Right lung (tissue), 10 donors: ENCODE measurements at places on chromosomes 2 and 18. TPM values are rescaled to one million over a fixed set of nuclear protein-coding genes. Genes with fewer than 3 reads are reported as not detected.

DNA sequence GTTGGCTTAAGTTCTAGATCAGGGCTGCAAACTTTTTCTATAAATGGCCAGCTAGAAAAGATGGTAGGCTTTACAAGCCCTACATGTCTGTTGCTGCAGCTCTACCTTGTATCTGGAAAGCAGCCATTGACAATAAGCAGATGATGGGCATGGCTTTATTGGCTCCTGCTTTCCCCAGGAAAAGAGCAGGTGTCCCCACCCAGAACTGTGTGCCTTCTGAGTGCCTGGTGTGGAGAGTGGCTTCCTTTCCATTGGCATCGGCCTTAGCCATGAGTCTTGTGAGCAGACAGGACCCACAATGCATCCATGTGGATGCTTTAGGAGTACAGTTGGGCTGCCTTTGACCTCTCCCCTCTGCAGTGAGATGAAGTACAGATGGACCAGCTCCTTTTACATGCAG, 120.2 kb downstream of the CD8B2 start:
- DNase-seq: no peak

DNA sequence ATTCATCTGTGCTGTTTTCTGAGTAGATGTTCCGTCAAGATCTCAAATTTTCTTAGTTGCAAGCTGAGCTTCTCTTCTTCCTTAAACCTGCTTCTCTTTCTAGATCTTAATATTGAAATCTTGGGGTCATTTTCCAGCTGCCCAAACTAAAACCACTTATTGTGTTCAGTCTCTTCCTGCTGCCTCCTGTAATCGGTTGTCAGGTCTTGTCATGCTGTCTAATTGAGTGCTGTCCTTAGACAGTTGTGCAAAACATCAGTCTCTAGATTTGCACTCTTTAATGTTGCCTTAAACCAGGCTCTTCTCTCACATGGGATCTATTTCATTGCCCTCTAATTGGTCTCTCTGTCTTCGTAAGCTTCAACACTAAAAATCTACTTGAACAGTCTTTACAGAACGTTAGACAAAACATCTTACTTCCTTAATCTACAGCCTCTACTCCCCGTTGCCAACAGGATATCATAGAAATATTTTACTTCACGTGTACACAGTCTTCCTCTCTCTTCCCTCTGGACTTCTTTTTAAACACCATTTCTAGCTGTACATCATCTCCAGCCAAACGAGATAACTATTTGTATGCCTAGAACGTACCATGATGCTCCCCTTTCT, 34.9 kb downstream of the GPD2 start:
- DNase-seq: no peak

- no peak for DNase-seq
These were observed 146.7 kb downstream of the RPIA start for GRCh38 chr2:88838165-88838635.

GRCh38 chr2:232641153-232641848, 7.9 kb downstream of the EFHD1 start:
- no peak for DNase-seq

The AQP12B gene
- polyA plus RNA-seq: not detected

GRCh38 chr2:197238043-197238365, 72.6 kb downstream of the ANKRD44 start:
- no peak for DNase-seq
